Urinary bladder (tissue), 4 donors: ENCODE measurements at places on chromosomes 1 and 21.

DNA sequence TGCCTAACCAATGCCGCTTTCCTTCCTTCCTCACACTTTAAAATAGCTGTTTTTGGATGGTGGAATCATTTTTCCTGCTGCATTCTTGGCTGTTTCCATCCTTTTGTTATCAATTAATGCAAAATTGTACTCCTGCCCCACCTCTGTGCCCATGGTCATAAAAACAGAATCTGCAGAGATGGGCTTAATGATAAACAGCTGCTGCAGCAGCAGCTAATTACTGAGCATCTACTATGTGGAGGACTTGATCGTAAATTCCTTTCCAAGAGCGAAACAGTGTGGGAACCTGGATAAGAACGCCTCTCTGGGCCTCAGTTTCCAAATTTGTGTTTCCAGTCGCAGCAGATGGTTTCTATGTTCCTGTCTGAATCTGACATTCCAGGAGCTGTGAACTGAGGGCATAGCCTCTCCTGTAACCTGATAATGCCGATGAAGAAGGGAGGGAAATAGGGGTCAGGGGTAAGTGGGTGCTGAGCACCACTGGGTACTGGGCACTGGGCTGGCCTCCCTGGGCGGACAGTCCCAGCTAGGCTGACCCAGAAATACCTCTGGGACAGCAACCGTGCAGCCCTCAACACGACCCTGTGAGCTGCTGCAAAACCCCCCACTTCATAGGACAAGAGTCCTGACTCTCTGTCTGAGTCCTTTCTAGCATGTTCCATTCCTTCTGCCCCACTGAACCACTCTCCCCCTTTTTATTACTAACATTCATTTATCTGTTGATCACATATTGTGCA lies 121.7 kb downstream of the DMRTB1 start:
- DNase-seq, result no peak

DNA sequence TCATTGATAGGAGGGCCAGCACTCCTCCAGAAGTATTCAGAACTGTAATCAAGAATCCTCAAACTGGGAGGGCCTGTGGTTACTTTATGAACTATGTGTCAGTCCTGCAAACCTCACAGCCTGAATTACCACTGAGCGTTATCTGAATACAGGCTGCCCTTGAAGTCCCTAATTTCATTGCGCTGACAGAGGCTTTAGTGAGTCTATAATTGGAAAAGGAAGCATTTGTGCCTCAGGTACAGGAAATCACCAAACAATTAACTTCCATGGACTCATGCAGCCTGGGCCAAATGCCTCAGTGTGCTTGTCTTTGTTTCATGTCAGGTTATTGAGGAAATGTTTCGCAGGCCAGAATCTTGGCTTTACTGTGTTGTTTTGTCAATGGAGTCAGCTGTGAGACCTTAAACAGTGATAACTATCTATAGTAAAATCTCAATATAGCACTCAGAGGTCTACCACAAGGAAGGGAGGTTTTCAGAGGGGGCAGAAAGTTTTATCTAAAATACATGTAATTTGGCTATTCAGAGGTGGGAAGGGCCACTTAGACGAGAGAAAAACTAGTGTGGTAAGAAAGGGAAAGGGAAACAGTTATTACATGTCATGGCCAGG lies 32.9 kb upstream of the DOCK7 start:
- no peak for DNase-seq

DNA sequence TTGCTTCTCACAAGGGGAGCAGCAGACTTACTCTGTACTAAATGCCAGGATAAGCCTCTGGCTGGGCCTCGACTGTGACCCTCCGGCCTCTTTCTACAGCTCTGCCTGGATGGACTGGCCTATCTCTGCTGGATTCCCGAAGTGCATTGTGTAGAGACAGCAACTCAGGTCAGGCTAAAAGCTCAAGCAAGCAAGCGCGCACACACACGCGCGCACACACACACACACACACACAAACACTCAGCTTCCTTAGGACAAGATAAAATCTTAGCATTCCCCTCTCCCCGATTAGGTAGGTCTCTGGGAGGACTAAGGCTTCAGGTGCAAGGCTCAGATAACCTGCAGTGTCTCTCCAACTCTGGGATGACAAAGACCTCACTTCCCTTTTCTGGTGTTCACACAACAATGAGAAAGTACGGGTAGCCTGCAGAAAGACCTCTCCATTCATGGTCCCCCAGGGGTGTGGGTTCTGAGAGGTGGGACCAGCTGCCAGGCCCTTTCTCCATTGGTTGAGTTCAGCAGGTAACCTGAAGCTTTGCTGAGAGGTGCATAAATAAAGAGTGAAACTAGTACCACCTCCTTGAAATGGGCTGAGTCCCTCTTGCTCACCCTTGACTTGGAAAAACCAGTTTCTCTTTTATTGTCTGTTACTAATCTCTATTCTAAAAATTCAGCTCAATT lies 155.1 kb upstream of the CAMK1G start:
- DNase-seq, result no peak

GRCh38 chr1:65979136-65980044 lies 186.7 kb downstream of the PDE4B start:
- DNase-seq, result no peak

DNA sequence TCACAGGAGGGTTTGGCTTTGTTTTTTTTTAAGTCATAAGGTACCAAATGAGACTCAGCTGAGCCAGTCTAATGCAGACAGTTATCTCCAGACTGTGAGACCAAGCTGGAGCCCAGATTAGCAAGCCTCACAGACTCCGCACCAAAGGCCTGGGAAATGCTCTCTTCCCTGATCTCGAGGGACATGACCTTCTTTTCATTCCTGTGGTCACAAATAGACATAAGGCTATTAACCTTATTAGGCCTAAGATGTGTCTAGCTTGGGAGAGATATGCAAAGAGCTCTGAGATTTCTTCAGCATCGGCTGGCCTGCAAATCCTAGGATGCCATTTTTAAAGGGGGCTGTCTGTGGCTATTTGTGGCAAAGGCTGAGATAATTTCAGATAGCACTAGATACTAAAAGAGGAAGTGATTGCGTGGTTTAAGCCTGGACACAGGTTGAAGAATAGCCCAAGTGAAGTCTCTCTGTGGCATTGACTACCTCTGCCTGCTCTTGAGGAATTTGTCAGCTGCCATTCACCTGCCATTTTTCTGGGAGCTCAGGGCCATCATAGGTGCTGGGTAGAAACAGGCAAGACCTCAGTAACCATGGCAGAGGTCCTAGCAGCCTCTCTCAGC lies 301.3 kb downstream of the SIPA1L2 start:
- no peak for DNase-seq

DNA sequence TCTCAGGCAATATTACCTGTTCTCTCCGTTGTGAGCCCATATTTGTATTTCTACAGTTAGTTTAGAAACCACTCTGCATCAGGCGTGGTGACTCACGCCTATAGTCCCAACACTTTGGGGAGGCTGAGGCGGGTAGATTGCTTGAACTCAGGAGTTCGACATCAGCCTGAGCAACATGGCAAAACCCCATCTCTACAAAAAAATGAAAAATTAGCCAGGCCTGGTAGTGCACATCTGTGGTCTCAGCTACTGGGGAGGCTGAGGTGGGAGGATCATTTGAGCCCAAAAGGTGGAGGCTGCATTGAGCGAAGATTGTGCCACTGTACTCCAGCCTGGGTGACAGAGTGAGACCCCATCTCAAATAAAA lies 19.7 kb upstream of the ID3 start:
- no peak for DNase-seq

GRCh38 chr1:109312978-109313775 lies 6.4 kb upstream of the MYBPHL start:
- no peak for DNase-seq

DNA sequence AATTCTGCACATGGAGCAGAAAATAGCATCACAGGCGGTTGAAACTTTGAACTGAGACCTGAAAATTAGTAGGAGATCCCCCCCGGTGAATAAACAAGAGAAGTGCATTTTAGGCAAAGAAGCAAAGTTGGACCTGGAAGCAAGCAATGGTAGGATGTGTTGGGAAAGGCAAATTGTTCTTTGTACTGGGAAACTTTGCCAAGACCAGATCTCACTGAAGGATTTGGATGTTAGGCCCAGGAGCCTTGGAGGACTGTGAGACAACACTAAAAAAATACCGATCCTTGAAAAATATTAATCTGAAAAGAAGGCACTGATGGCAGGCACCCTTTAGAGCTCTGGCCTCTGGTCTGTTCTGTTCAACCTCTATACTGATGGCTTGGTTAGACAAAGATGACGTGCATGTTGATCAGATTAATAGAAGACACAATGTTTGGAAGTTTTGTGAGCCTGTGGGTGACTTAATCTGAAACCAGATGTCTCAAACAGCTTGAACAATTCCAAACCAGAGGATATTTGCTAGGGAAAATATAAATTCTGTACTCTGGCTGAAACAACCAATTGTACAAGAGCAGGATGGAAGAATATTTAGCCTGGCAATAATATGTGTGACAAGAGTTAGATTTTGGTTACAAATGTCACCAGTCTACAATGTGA lies 108.4 kb downstream of the ROR1 start:
- no peak for DNase-seq

DNA sequence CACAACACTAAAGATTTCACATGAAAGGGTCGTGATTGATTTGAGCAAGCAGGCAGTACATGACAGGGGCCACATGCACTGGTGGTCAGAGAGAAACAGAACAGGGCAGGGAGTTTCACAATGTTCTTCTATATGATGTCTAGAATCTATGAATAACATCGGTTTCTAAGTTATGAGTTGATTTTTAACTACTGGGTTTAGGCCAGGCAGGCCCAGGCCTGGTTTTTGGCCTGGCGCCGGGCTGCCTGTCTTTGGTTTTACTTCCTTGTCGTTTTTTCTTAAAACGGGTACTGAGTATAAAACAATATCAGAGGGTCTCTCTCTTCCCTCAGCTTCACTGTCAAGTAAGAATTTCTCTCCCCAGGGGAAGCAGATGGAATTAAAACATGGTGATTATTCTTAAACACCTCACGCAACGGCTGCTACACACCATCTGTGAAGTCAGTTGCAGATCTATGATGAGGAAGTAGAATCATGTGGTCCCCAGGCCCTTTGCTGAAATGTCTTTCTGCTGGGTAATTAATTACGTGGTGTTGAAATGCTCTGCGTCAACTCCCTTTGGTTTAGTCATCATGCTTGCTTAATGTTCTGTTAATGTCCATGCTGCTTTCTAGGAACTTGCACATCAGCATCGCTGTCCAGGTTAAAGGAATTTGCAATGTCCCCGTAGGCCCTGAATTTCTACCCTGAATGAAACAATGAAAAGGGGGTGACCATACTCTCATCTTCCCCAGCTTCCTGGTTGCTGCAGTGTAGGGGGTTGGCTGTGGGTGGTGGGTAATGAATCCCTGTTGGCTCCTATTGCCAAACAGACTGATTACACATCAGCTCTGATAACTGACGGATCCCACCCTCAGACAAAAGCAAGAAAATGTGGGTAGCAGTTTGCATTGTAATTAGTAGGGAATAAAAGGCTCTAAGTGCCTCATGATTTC lies 70.3 kb downstream of the SERINC2 start:
- DNase-seq, result peak; percentile 14

DNA sequence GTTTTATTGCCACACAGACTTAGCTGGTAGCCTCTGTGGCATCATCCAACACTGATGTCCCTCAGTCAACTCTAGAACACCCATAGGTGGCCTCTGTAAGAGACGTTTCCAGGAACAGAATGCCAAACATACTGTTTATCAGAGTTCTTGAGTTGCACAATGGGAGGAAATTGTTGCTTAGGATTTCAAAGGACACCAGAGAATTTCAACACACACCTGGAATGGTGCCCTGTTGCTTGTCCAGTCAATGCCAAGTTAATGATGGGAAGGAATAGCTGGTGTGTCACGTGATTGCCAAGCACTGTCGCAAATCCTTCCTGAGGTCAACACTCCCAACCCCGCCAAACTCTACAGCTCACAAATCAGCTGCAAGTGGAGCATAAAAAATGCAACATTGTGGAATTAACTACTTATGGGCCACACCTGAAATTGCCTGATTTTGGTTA lies 28.6 kb upstream of the DUSP23 start:
- no peak for DNase-seq

DNA sequence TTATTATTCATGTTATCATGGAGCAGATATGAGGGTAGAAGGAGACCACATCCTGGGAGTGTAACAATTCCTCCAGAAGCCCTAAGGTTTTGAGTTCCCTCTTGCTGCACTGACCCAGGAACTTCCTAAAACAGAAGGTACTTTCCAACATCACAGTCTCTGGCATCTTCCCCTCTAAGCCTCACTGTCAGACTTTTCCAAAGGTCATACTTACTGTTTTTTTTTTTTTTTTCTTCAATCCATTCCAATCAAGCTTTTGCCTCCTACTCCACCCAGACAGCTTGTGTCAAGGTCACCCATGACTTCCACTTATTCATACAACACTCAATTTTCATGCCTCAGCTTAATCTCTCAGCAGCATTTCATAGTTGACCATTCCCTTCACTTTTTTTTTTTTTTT lies 18.4 kb upstream of the UQCRHL start:
- DNase-seq, result no peak

DNA sequence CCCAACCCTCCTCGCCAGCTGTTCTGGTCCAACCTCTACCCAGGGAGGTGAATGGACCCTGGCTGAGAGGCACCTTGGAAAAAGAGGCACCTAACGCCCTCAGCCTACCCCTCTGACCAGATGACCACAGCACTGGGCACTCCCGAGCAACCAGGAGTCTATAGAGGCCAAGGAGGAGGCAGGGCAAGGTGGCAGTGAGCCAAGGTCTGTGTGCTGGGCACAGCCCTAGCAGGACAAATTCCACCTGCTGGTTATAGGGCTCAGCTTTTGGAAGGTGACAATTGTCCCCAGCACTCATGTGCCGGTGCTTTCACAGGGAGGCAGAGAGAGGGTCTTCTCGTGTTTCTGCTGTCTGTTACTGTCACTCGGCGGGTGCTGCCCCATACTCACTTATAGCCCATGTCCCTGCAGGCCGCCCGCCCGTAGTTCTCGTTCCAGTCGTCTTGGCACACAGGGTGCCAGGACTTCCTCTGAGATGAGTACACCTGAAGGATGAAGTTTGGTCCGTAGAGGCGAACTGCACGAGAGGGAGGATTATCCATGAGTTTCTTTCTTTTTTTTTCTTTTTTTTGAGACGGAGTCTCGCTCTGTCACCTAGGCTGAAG lies 27.8 kb downstream of the TMPRSS2 start:
- no peak for DNase-seq

GRCh38 chr1:156750191-156750672 lies 1.2 kb downstream of the HDGF start:
- DNase-seq, result no peak
